ENCODE measurements at places on chromosomes 1 and 21.

- DNase-seq: no peak
Observed at GRCh38 chr21:39515684-39516472, 64.1 kb downstream of the SH3BGR start.

DNA sequence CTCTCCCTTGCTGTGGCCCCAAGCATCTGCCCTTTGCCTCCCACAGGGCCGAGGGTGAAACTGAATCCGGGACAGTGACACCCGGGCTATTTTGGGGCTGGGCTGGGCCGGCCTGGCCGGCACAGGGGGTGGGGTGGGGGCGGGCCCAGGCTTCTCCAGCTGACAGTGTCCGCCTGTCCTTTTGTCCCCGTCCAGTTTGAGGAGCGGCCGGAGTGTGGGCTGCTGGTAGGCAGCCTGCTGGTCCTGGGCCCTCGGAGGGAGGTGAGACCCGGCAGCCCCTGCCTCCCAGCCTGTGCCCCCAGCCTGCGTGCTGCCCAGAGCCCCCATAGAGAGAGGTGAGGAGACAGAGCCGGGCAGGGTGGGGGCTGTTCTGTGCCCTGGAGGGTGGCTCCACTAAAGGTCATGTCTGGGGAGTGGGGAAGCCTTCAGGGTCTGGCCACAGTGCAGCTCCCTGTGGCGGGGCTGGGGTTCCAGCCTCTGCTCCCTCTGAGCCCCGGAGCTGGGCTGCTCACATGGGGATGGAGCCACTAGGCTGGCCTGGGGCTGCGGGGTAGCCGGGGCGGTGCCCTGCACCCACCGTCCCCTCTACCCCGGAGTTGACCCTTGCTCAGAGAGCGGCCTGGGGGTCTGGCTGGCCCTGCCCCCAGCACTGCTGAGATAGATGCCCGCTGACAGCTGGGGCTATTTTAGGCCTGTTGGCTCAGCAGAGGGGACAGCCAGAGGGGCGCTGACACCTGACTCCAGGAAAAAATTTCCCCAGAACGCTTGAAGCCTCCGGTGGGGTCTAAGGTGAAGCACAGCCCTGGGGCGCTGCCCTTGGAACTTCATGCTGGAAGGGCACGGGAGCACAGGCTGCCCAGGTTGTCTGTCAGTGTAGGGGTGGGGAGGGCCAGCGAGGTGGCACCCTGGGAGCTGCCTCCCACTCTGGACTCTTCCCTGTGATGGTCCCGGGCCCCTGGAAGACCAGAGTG lies at the start of gene OBSCN:
TSS of gene OBSCN (plus strand) at position 194 of the 971 bp plus-strand sequence. CDS start 3,740 bp downstream, outside the sequence.
- DNase-seq: no peak

DNA sequence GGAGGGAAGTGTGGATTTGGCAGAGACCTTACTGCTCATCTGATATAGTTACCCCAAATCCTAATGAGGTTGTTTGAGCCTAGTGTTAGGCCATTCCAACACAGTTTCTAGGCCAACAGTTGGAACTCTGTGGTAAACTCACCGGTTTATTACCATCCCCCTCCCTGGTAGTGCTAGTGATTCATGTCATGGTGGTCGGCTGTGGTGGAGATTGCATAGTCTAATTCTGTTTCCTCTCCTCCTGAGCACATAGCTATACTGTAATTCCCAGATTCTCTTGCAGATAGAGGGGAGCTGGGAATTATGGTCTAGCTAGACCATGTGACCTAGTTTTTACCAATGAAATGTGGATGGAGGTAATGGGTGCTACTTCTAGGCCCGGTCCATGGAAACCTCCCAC lies 123.7 kb upstream of the KIF26B start:
- no peak for DNase-seq

DNA sequence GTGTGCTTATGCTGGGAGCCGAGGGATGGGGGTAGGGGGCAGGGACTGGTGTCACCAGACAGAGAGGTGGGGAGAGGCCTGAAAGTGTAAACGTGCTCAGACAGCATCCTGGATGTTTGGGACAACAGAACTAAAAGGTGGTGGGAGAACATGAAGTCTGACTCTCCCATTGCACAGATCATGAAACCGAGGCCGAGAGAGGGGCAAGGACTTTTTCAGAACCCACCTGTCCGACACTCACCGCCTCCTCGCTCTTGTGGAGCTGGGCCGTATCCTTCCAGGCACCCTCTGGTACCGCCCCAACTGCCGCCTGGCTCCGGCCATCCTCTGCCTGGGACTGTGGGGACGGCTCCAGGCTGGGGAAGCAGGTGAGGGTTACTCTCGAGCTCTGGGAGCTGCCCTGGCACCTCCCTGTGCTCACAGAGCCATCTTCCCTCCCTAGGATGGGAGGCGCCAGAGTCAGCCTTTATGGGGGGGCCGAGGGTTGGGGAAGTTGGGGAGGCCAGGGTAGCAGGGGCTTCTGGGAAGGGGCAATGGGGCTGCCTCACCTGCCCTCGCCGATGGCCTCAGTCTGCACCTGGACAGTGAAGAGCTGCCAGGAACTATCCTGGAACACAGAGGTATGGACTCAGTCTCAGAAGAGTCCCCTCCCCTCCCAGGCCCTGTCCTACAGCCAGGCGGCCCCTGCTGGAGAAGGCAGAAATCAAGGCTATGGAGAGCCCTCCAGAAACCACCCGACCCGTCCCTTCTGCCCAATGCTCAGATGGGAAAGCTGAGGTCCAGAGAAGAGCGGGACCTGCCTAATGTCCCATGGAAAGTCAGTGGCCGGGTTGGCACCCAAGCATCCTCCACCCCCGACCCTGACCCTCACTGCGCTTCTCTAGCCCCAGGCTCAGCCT lies 7.0 kb downstream of the ATP13A2 start:
- DNase-seq: no peak

DNA sequence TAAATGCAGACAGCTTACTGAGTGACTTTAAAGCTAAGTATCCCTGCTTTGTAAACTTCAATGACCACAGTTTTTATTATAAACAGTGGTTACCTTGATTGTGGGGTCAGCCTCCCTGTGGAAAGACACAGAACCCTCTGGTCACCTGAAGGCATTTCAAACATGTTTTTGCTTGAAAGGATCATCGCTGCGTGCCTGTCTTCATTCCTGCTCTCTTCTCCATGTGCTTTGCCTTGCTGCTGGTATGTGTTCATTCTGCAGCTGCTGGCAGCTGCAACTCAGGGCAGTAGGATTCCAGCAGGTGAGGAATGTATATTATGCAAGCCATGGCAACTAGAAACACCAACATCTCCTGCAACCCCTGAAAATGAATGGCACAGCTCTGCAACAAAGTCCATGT lies 81.0 kb upstream of the VAV3 start:
- DNase-seq: no peak

GRCh38 chr1:198455966-198456365 lies 84.5 kb downstream of the ATP6V1G3 start:
- no peak for DNase-seq

- no peak for DNase-seq
Observed at GRCh38 chr1:74195339-74195738, 2.6 kb downstream of the LRRIQ3 start.

GRCh38 chr1:154859786-154860155 lies 10.3 kb downstream of the KCNN3 start:
- DNase-seq: no peak

- DNase-seq: no peak
Observed at GRCh38 chr21:45303091-45303615, 15.5 kb upstream of the POFUT2 start.

- DNase-seq: peak; percentile 76
Observed at GRCh38 chr1:26833432-26834405, 7.2 kb downstream of the ZDHHC18 start.

GRCh38 chr1:212401042-212401441 lies 13.6 kb downstream of the PACC1 start:
- DNase-seq: no peak

DNA sequence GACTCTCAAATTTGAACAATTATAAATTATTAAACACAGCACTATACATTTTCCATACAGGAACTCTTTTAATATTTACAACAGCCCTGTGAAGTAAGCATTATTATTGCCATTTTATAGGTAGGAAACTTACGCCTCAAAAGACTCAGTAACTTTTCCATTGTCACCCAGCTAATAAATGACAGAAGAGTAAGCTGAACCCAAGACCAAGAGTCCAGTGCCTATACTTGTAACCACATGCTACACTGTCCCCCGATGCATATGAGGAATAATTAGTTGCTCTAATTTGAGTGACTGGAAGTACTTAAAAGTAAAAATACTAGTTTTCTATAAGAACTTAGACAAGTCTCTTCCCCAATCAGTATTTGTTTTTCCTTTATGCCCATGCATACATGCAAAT lies 88.5 kb downstream of the PTPN14 start:
- DNase-seq: no peak

DNA sequence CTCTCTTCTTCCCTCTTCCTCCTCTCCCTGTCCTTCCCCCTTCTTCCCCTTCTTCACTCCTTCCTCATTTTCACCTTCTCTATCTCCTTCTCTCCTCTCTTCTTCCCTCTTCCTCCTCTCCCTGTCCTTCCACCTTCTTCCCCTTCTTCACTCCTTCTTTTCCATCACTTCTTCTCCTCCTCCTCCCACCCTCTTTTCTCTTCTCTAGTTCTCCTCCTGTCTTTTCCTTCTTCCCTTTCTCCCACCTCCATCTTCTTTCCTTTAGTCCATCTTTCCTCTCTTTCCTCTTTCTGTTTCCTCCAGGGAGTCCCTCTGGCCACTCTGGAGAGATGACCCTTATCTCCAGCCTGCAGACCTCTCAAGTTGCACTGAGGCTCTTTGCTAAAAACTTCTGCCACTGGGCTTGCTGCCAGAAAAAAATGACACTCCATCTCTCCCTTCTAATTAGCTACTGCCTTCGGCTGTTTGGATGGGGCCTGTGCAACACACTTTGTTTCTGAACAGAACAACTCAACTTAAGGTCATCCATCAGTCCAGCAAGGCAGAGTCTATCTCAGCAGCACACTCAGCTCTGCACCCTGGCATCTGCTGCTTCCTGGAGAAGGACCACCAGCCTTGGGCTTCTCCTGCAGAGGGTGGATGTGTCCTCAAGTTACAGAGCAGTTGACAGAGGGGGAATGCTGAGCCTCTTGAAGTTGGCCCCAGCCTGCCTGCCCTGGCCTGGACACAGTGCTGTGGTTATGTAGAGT lies 538.8 kb downstream of the MATN1 start:
- no peak for DNase-seq

DNA sequence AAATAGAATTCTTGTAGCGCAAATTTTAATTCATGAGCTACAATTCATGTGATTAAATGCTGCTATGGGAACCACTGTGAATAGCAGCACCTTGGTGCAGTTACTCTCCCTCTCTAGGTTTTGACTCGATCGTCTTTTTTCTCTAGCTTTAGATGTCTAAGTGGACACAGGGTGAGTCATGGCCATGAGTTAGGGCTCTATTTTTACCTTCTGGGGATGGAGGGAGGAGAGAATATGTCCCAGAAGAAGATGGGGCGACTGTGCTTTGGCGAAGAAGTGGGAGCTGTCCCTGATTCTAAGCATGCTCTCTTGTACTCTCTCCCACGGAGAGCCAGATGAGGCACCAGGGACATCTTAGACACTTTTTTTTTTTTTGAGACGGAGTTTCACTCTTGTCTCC lies 1.6 kb upstream of the OR2B11 start:
- DNase-seq: no peak

- no peak for DNase-seq
Observed at GRCh38 chr21:42395302-42395701, 550 bp downstream of the TMPRSS3 start.

GRCh38 chr1:234955107-234955731 lies 173.4 kb downstream of the TOMM20 start:
- DNase-seq: peak; percentile 69

GRCh38 chr21:38804789-38805327 lies 871 bp upstream of the ETS2 start:
- no peak for DNase-seq

- DNase-seq: no peak
Observed at GRCh38 chr1:117599286-117600221, 6.3 kb upstream of the TENT5C start.

- DNase-seq: peak; percentile 35
Observed at GRCh38 chr1:153355445-153356071, 2.1 kb upstream of the S100A9 start.

GRCh38 chr21:15003463-15004135 lies 61.2 kb downstream of the NRIP1 start:
- no peak for DNase-seq

GRCh38 chr1:101474039-101474665 lies 237.3 kb downstream of the S1PR1 start:
- no peak for DNase-seq
